ENCODE measurements at places on chromosomes 12 and 14.
A peak's percentile ranks its signal among the peaks of the same experiment; 100 is the strongest.

DNA sequence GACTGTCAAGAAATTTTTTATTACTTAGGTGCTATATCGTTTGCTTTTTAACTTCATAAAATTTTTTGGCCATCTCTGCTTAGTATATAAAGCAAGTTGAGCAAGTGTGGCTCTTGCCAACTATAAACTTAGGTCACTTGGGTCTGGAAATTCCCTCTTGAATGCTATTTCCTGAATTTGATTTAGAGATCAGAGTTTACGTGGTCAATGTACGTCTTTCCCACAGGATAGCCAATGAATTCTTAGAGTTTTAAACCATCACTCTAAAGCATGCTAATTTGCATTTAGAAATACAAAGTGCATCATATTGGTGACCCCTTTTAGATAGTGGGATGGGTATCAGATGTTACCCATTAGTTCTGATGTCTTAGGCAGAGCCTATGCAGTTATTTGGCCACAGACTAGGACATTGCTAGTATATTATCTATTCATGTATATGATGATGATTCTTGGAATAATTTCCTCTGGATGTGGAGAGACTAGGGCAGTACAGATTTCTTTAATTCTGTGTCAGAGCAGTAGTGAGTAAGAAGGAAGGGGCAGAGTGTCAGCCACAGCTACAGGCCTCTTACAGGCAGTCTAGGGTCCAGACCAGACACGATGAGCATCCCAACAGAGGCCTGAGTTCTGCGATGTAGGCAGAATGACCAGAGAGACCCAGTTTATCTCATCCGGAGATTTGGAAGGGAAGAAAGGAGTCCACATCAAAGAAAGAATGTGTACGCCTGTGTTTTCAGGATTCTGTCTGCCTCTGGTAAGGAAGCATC lies 30.3 kb downstream of the SCN8A start:
- no peak for DNase-seq

GRCh38 chr14:46259536-46259935 lies 392.0 kb downstream of the RPL10L start:
- no peak for DNase-seq

DNA sequence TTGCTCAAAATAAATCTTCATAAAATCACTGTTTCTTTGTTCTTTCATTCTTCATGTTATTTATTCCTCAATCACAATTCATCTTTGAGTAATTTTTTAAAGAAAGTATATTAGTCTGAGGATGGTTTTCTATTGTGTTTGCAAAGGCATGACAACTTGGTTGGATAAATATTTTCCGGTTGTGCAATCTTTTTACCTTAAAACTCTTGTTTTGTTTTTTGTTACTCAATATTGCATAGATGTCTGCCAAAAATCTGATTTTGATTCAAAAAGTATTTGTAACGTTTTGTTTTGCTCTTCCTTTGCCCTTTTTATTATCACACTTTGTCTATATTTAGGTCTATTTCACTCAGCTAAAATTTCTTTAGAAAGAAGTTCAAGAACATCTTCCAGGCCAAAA lies 86.2 kb upstream of the SYT1 start:
- DNase-seq: no peak

DNA sequence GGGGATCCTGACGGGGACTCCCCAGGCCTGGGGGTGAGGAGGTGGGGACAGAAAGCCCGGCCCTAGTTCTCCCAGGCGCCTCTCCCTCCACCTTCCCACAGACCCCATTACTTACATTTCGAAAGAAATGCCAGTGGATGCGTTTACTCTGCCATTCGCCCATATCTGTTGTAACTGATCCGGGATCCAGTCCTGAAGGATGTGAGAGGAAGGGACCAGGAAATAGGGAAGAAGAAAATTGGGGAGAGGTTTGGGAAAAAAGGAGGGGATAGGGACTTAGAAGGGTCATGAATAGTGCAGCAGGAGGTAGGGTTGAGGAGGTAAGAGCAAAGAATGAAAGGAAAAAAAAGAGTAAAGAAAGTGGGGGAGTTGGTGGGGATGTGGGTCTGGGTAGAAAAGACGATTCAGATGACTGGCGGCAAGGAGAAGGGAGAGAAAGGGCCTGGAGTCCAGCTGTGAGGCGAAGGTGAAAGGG lies 1.1 kb downstream of the HOXC12 start:
- no peak for DNase-seq

GRCh38 chr14:90831821-90832220 lies 15.6 kb upstream of the TTC7B start:
- no peak for DNase-seq

GRCh38 chr12:97075161-97075933 lies 168.3 kb downstream of the NEDD1 start:
- no peak for DNase-seq

GRCh38 chr12:68487721-68488309 lies 122.9 kb upstream of the RAP1B start:
- no peak for DNase-seq

- no peak for DNase-seq
Observed at GRCh38 chr14:68884031-68885030, 91.5 kb upstream of the ZFP36L1 start.

DNA sequence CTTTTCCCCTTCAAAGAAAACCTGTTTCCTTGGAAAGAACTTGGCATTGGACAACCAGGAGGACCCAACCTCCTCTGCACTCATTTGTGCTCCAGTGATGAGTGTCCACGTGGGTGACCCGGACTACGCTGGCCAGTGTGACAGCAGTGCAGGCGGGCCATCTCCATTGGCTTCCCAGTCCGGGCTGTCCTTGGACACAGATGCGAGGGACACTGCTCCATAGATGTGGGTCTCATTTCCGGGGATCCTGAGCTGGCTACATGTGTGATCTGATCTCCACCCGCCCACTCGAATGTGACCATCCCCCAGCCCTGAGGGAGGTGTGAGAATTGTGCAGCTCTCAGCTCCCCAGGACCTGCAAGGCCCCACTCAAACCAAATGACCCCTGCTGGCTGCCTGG lies 836.6 kb upstream of the TMEM132C start:
- DNase-seq: no peak

DNA sequence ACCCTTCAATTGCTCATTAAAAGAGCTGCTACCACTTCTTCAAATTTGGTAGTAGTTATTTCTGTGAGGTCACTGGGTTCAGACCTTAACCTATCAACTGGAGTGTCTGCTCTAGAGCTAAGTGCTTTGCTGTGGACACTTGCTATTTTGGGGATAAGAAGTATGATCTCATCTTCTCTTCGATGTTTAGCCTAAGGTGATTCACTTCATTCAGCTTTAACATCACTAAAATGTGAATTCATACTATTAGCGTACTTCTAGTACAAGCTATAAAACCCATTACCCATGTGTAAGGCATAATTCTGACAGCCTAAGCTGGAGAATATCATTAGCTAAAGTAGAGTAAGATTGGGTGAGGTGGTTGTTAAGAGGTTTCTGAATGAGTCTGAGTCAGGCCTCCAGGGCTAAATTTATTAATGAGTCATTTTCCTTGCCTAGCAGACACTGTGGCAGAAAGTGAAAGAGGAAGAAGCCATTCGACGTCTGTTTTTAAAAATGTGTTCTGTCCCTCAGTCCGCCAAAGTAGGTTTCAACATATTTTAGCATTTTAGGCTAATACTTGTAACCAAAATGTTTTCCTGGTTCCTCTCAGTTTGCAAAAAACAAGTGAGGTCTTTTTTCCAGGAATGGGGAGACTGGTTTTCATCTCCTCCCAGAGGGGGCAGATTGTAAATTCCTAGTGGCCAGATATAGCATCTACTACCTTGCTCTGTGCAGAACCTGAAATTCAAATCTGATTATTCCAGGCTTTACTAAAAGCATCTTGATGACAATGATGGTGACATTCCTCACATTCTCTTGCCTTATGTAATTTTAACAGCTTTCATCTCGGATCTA lies 103.6 kb downstream of the SSPN start:
- no peak for DNase-seq

GRCh38 chr14:76833011-76833410 lies 6.8 kb downstream of the LRRC74A start:
- DNase-seq: no peak

GRCh38 chr14:68947802-68948201 lies 31.3 kb downstream of the ACTN1 start:
- DNase-seq: no peak

DNA sequence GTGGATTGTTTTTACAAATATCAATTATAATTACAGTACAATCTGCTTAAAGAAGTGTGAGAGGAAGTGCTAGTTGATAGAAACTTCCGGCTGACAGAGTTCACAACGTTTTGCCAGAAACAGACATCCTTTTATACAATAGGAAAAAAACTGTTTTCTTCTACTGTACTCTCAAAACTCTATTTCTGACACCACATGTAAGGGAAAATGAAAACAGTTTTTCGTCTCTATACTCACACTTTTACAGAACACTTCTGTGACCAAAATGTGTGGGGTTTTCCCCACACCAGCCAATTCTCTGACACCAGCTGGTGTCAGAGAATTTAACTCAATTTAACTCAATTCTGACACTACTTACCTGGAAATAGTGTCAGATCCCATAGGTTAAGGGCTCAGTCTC lies 24.2 kb upstream of the HIF1A start:
- DNase-seq: no peak

- no peak for DNase-seq
Observed at GRCh38 chr14:71416392-71416791, 509.1 kb downstream of the PCNX1 start.

GRCh38 chr14:73759183-73759713 lies 45.1 kb upstream of the PNMA1 start:
- DNase-seq: peak; percentile 44

DNA sequence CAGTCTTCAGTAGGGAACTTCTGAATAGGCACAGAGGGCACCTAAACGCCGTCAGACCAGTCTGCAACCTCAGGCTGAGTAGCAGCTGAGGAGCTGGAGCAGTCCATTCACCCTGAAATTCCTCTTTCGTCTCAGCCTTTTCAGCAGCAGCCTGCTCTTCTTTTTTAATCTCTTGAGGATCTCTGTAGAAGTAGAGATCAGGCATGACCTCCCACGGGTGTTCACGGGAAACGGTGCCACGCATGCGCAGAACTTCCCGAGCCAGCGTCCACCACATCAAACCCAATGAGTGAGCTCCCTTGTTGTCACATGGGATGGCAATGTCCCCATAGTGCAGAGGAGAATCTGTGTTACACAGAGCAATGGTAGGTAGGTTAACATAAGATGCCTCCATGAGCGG lies 11.1 kb upstream of the MARK3 start:
- DNase-seq: no peak

DNA sequence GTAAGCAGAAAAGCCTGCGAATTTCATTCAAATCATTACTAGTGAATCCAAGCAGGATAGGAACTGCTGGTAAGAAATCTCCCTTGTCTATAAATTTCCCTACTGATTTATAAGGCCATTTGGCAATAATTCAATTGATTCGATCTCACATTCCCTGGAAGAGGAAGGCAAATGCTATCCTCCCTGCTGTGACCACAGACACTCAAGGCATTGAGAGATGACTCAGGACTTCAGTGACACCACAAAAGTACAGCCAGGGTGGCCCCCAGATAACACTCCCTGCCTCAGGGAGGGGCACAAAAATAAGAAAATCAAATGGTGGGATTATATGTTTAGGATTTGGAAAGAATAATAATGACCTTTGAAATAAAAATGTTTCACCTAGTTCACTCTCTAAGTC lies 162.7 kb downstream of the GRIP1 start:
- no peak for DNase-seq

- DNase-seq: no peak
Observed at GRCh38 chr14:40347675-40348074, 915.4 kb upstream of the FBXO33 start.

DNA sequence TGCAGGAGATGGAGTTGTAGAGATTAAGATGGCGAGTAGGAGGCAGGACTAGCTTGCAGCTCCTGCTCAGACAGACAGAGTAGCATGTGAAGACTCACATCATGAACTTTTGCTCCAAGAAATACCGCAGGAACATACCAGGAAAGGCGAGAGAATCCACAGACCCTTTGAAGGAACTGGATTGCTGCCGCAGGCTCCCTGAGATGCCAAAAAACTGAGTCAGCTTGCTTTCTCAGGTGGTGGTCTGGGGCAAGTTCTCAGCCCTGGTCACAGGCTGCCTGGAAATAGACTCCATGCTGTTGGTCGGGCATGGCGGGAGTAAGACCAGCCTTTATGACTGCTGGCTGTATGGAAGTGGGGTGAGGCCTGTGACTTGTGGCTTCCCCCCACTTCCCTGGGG lies 163.6 kb upstream of the NAV3 start:
- DNase-seq: no peak

DNA sequence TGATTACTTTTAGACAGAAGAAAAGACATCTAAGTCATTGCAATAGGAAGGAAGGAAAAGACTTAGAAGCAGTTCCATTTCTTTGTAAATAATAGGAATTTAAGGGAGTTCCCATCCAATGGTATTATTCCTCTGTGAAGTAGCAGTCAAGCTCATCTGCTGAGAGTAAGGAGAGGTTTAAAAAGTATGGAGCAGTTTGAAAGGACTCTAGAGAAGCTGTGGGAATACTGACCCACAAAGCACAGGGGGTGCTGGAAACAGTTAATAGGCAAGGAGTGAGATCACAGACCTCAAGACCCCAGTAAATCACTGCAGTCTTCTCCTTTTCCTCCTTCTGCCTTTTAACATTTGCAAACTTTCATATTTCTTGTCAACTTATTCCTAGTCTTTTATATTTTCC lies 428.5 kb downstream of the ADAMTS20 start:
- no peak for DNase-seq

- DNase-seq: no peak
Observed at GRCh38 chr12:67638694-67639093, 9.9 kb upstream of the DYRK2 start.

GRCh38 chr12:3091382-3092241 lies 14.4 kb downstream of the TSPAN9 start:
- DNase-seq: no peak
